ENCODE measurements at places on chromosomes 7 and 10.

DNA sequence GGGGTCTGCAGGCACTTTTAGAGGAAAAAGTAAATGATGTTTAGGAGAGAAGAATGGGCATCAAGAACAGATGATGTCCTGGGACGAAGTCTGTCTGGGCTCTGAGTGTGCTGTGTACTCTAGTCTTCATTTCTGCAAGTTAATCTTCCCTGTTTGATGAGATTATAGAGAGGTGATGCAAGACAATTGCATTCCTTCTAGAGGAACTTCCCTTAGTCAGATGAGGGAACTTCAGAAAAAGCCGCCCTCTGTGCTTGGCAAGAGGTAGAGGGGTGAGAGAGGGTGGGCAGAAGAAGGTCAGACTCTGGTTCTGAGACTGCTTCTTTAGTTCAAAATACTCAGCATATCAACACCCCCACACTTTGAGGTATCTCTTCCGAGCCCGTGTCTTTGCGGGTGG lies 797.9 kb downstream of the LRMDA start:
- no peak for DNase-seq

- no peak for DNase-seq
Observed at GRCh38 chr7:45088146-45088701, 545 bp downstream of the NACAD start.

DNA sequence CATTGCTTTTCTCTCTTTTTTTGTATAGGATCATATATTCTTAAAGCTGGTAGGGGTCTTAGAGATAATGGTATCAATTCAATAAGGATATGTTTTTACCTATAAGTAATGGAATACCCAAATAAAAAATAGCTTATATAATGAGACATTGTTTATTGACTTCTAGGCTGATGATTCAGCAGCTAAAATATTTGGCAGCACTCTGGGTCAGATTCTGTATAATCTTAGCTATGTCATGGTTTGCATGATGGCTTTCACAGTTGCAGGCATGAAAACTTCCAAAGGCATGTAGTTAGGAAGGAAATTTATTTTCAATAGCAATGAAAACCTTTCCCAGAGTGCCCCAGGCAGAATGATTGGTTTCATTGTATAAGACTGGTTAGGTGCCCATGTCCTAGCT lies 32.1 kb upstream of the A1CF start:
- no peak for DNase-seq

DNA sequence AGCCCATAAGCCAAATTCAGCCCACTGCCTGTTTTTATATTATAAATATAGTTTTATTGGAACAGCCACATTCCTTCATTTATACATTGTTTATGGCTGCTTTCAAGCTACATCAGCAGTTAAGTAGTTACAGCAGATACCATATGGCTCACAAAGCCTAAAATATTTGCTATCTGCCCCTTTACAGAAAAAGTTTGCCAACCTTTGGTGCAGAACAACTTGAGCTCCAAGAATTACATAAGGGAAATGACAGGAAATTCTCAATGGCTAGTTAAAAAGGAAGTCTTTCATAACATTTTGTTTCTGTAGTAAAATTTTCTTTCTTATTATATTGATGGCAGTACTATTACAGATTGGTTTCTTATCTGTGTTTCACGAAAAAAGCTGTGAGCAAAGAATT lies 59.3 kb downstream of the COL28A1 start:
- no peak for DNase-seq

DNA sequence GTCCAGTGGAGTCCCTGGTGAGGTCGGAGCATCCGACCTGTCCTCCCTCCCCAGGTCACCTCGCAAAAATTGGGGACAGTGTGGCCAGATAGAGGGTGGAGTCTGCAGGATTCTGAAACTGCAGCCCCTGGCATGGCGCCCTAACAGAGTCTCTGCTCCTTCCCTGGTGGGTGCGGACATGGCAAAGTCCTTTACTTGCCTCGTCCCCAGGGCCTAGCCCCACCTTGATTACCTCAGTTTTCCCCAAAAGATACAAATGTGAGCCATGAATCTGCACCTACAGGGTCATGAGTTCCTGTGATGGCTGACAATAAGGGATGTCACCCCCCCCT lies 47.7 kb downstream of the NPVF start:
- no peak for DNase-seq

- no peak for DNase-seq
Observed at GRCh38 chr10:96495544-96495943, 18.2 kb downstream of the TLL2 start.

- peak; percentile 32 for DNase-seq
Observed at GRCh38 chr10:80535671-80536360, 1.9 kb upstream of the SH2D4B start.

GRCh38 chr7:74407958-74408357 lies 45.7 kb upstream of the GTF2IRD1 start:
- no peak for DNase-seq

- no peak for DNase-seq
Observed at GRCh38 chr10:30216821-30217220, 132.3 kb downstream of the MTPAP start.

DNA sequence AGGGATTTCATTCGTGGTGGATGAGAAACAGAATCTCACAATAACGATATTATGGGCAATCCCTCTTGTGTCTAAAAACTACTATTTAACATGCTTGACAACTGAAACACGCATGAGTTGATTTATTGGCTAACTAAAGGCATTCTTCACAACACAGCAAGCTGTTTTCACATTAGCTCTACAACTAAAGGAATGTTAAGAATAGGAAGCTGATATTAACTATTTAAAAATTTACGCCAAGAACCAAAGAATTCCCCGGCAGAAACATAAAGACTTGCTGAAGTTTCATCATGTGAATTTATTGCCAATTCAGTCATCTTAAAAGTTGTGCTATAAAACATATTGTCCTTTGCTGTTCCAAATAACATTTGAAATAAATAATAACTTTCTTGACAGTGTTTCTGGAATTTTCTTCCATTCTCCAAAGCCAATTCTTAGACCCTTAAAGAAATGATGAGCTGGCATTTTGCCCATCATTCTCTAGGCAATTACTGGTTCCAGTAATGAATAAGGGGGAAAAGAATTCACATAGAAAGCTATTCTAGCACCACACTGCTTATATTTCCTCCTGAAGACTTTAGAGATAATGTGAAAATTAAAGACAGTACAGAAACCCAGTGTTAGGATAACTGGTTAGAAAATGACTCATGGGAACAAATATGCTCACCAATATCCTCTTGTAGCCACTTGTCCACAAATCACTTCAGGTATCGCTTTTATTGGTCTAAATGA lies 233.1 kb downstream of the PARD3 start:
- DNase-seq: no peak

- no peak for DNase-seq
Observed at GRCh38 chr10:62021128-62021665, 119.7 kb downstream of the ARID5B start.

DNA sequence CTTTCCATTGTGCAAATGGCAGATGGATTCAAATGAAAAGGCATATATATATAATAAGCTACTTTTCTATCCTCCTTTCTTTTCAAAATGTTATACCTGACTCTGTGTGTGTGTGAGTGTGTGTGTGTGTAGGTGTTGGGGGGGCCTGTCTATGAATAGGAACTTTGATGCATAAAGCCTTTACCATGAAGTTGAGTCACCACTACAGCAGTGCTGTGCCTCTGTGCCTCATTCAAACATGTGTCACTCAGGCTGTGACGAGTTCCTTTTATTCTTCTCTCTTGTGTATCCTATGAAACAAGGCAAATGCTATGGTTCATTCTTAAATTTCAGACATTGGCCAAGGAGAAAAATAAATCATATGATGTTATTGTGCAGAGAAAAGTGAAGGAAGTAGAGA lies 52.7 kb upstream of the DKK1 start:
- DNase-seq: no peak

DNA sequence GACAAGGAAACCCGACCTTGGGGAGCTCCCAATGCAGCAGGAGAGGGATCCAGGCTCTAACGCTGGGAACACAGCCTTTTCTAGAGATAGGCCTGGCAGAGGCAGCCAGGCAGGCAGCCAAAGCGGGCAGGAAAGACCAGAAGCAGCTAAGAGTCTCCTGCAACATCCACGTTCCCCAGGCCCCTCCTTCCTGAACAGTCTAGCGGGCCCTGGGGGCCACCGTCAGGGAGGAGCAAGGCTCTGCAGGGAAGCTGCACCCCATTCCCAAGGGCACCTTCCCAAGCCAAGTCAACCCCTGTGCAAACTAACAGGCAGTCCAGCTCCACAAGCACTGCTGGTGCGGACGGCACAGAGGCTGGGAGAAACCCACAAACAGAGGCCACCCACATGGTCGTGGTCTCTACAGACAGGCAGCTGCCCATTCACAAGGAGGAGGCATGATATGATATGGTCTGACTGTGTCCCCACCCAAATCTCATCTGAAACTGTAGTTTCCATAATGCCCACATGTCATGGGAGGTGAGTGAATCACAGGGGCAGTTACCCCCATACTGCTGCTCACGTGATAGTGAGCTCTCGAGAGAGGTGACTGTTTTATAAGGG lies 115.7 kb downstream of the MAD1L1 start:
- no peak for DNase-seq

All from NCI-H1436 treated with DMSO at 0.1 percent for 48 hours (cell line).